ENCODE measurements at places on chromosomes 5 and 9.

DNA sequence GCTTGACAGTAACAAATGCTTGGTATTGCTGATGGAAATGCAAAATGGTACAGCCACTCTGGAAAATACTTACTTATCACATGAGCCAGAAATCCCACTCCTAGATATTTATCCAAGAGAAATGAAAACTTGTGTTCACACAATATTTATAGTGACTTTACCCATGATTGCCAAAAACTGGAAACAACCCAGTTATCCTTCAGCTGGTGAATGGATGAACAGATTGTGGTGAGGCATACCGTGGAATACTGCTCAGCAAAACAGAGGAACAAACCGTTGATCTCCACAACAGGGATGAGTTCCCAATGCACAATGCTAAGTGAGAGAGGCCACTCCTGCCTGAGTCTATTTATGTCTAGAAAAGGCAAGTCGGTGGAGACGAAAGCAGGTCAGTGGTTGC lies 40.5 kb upstream of the LRRC14B start:
- no peak for DNase-seq

DNA sequence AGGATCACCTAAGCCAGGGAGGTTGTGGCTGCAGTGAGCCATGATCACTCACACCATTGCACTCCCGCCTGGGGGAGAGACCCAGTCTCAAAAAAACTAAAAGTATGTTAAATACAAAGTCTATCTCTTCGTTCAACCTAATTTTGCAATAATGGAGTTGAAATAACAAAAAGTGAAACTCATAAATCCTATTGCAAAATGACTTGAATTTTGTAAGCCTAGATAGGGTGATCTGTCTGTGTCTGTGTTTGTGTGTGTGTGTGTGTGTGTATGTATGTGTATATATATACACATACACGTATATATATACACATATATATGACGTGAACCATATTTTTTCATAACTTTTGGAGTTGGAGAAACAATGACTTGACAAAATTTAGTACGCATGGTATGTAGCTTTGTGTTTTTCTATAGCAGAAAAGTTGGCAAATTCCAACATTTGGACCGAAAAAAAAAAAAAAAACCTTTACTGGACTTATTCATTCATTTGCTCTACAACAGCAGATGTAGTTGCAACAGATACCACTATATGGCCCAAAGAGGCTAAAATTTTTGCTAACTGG lies 76.9 kb upstream of the CDH6 start:
- DNase-seq = no peak

DNA sequence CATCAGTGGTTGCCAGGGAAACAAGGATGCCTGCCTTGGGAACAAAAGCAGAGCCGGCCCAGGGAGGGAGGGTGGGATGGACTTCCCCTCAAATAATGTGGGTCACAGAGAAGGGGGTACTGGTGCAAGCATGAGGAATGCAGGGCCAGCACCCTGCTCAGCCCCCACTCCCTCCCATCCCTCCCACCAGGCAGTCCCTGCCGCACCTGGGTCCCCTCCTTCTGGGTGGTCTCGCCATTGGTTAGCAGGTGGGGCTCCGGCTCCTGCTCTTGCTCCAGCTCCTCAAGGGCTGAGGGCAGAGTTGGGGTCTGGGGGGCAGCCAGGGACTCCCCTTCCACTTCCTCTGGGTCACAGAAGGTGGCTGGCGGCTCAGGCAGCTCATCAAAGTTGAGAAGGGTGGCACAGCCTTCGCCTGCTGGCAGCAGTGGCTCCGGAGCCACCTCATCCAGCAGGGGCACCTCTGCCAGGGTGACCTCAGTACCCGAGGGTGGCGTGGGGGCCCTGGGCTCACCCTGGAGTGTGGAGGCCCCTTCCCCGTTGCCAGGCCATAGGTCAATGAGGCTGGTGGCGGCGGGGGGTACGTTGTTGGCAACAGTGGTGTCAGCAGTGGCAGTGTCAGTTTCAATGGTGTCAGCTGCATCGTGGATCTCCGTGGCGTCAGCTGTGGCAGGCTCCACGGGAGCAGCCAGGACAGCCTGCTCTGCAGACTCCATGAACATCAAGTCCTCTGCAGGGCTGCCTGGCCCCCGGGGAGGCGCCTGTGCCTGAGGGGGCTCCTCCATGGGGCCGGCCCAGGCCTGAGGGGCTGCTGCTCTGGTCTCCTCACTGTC lies 11.5 kb downstream of the PRR7 start:
- peak; percentile 49 for DNase-seq

DNA sequence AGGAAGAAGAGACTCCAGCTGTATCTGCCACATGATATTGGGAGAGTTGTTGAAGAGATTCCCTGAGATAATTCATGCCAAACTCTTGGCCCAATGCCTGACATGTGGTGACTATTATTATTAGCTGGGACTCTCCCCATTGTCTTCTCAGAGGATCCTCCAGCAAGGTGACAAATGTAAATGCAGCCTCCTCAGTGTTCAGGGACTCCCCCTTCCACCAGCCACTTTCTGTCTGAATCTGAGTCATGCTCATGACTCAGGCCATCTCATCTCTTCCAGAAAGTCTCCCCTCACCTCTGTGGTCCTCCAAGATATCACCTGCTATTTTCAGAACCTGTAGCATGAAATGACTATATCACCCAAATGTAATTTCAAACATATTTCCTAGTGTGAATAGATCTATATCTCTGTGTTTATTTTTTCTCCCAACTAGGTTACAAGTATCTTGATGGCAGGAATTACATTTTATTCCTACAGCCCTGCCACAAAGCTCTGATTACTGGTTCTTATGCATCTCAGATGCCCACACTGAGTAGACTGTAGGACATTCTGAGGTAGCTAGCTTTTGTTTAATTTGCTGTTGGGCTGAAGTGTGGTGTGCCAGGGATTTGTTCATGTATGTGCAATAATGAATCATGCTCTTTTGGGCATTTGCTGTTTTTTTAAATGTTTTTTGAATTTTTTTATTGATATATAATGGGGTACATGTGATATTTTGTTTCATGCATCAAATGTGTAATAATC lies 126.6 kb upstream of the IL12B start:
- DNase-seq = no peak

DNA sequence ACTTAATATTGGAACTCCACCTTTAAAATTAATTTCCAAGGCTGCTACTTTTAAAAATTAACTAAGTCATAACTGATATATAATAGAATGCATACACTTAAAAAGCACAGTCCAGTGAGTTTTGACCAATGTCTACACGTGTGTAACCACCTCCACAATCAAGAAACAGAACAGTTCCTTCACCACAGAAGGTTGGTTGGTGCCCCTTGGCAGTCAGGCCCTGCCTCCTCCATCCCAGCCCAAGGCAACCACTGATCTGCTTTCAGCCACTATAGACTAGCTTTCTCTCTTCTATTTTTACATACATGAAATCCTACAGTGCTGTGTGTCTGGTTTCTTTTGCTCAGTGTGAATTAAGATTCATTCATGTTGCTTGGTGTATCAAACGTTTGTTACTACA lies 215.2 kb downstream of the CRB2 start:
- DNase-seq = no peak

- DNase-seq = peak; percentile 91
Observed at GRCh38 chr5:126422994-126423788, at the start of gene GRAMD2B. Gene GRAMD2B, plus strand, starts transcription at chr5:126423409. Its CDS starts 198 bp downstream, at chr5:126423607.

DNA sequence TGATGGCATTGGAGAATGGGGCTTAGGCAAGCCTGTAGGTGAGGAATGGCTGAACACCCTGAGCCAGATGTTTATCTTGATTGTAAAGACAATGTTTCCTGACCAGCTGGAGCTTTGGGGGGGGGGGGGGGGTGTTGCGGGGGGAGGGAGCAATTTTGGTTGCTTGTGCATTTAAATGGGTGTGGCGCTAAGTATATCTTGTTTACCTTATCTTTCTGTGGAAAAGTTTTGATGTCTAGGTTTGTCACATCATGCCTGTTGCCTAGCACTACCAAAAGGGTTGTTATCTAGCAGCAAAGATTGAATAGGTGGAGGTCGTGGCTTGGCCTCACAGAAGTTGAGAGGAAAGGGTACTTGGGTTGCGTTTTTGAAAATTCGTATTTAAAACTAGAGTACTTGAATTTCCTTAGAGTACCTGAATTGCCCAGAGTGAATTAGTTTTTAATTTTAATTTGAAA lies 1.3 kb downstream of the SMAD5 start:
- no peak for DNase-seq

DNA sequence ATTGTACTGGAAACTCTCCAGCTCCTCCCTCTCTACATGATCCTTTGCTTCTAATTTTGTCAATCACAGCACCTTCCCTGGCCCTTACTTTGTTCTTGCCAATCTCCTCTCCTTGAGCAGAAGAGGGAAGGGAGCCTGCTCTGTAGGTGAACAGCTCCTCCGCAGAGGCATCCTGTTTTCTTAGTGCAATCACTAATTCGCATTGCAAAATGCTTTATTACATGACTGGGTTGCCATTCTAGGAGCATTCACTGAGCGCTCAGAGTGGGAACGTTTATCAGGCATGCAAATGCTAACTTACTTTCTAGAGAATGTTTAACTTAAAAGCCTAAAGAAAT lies 416 bp upstream of the SNX18 start:
- no peak for DNase-seq

DNA sequence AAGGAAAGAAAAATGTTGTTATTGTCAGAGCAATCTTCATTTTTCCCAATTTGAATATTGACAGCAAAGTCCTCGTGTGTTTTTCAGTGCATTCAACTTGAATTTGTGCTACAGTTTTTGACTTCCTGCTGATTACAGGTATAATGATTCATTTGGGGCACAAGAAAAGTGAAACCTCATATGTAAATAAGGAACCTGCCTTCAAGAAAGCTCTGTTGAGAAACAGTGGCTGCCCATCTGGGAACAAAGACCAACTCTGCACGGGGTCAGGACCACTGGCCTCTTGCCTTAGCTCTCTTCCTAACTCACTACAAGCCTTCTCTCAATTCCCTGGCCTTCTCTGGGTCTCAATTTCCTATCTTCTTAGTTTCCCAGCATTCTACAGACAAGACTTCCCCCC lies 21.0 kb downstream of the TIMD4 start:
- no peak for DNase-seq

- no peak for DNase-seq
Observed at GRCh38 chr9:110103257-110103656, 104.7 kb downstream of the C9orf152 start.

GRCh38 chr9:8872802-8873201 lies 1073.2 kb upstream of the DMAC1 start:
- DNase-seq = no peak

- DNase-seq = no peak
Observed at GRCh38 chr5:41754857-41755256, 115.4 kb downstream of the OXCT1 start.

Data from femur (tissue), 1 donor.